Hippocampal formation (tissue), 2 donors: ENCODE measurements at places on chromosomes 16 and 17.

DNA sequence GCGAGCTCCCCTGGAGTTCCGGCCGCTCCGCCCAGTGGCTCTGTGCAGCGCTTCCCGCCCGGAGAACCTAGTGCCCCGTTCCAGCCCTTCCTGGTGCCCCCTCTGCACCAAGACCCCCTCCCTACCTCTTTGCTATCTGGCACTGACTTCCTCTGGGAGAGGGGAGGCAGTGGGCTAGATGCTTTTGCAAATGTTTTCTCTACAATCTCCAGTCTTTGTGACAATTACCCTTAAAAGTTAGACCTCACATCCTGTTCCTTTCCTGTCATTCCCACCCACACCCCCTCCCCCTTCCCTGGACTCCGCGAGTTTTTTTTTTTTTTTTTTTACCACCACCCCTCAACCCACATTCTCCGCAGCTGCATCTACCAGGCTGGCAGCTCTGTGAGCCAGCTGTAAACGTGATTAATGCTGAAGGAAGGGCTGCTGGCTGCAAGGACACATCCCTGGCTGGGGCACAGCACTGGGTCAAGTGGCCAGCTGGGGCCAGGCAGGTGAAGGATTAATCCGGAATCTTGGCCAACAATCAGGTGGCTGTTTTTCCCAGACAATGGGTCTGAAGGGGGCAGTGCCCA, 101.5 kb downstream of the MGAT5B start:
- no peak for DNase-seq

- DNase-seq = no peak
Measured at GRCh38 chr17:18344021-18344420, 19.3 kb downstream of the SHMT1 start.

- no peak for DNase-seq
Measured at GRCh38 chr16:69873783-69874182, 77.4 kb upstream of the CLEC18A start.

DNA sequence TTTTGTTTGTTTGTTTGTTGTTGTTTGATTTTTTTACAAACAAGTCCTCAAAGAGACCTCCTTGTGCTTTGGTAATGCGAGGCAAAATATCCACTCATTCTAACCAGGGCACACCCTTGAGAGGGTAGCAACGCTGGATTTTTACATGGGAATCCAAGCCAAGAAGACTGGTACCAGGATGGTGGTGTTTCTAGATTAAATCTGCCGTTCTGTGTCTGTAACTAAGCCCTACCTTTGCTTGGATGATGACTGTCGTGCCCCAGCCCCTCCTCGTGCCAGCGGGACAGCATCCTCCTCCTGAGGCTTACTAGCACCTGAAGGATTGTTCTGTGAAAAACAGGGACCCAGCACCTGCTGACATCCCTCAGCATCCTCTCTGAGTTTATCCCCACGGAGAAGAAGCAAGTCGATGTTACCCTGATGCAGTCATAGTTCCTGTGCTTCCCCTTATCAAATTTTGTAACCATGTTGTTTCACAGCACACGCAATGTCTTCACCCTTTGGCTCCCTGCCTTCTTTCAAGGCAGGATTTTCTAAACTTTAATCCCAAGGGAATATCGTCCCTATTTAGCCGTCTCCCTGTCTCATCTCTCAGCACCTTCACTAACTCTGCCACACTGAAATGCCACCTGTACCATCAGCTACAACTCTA, 5.1 kb upstream of the HSBP1 start:
- DNase-seq = no peak

GRCh38 chr17:41868568-41868967, 3.3 kb upstream of the KLHL11 start:
- DNase-seq = no peak

DNA sequence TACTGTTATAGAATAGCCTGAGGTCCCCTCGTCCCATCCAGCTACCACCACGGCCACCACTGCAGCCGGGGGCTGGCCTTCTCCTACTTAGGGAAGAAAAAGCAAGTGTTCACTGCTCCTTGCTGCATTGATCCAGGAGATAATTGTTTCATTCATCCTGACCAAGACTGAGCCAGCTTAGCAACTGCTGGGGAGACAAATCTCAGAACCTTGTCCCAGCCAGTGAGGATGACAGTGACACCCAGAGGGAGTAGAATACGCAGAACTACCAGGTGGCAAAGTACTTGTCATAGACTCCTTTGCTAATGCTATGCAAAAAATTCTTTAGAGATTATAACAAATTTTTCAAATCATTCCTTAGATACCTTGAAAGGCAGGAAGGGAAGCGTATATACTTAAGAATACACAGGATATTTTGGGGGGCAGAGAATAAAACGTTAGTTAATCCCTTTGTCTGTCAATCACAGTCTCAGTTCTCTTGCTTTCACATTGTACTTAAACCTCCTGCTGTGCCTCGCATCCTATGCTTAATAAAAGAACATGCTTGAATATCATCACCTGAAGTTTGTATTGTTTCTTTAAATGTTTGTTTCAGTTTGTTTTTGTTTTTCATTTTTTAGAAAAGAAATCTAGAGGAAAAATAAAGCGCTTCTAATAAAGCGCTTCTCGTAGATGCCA, 388.3 kb downstream of the MAF start:
- no peak for DNase-seq

DNA sequence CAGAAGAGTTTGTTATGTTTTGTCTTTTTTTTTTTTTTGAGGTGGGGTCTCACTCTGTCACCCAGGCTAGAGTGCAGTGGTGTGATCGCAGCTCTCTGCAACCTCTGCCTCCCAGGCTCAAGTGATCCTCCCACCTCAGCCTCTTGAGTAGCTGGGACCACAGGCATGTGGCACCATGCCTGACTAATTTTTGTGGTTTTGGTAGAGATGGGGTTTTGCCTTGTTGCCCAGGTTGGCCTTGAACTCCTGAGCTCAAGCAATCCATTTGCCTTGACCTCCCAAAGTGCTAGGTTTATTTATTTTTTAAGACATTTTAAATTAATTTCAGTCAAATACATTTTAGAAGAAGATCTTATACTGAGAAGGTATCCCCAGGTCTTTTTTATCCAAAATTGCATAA, 366.7 kb downstream of the KCNJ2 start:
- no peak for DNase-seq

GRCh38 chr16:749010-749409, 8.2 kb upstream of the CIAO3 start:
- no peak for DNase-seq

- DNase-seq = no peak
Measured at GRCh38 chr16:67378642-67379041, 14.7 kb downstream of the TPPP3 start.

DNA sequence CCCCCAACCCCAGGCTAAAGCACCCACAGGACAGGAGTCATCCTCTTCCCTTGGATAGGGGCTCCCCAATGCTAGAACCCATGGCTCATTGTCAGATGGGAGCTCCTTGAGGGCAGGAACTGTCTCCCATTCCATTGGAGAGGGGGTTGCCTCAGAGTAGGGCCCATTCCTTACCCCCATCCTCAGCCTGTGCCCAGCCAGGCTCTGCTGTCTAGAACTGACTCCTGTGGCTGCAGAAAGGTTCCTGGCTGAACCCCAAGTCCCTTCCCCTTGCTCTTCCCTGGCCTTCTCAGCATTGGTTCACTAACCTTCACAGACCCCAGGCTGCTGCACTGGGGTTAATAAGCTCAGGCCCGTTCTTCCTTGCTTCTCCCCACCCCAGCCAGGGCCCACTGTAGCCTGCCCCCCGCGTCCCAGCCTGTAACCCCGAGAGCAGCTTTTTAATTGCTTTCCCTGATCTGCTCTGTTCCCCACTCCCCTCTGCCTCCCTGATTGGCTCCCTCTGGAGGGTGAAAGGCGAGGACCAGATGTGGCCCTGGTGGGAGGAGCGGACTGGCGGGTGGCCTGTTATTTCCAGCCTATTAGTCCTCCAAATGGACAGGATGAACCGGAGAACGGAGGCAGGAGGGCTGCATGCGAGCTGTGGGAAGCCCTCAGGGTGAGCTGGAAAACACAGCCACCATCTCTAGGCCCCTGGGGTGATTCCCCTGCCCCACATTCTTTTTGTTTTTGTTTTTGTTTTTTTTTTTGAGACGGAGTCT, 6.0 kb upstream of the GFAP start:
- DNase-seq = no peak

GRCh38 chr17:76691379-76692191, 19.2 kb downstream of the MXRA7 start:
- no peak for DNase-seq

GRCh38 chr17:16044487-16044886, 44.9 kb downstream of the TTC19 start:
- DNase-seq = no peak
